ENCODE measurements at places on chromosomes 6 and 20.

DNA sequence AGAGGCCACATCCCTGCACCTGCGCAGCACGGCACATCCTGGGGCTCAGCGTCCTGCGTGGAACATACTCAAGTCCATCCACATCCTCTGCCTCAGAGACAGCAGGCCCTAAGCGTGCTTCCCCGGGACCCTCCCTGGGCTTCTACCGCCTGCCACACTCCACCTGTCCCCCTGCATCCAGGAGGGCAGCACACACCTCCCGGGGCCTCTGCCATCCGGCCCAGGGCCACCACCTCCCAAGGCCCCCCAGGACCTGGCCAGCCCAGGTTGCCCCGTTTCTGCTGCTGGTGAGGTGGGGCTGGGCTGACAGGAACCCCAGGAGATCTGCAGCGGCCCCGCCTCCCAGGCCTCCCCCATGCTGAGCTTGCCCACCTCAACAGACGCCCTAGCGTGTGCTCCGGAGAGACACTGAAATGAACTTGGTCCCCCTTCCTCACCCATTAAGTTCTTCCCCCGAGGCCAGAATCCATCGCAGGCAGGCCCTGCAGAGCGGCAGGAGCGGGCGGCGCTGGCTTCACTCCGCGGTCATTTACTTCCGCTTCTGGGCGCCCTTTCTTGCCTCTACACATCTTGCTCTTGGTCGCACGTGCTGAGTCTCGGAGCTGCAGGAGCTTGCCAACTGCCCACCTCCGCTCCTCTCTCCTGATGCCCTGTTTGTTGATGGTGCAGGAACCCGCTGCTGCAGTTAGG lies 235.3 kb downstream of the TAF4 start:
- no peak for DNase-seq

DNA sequence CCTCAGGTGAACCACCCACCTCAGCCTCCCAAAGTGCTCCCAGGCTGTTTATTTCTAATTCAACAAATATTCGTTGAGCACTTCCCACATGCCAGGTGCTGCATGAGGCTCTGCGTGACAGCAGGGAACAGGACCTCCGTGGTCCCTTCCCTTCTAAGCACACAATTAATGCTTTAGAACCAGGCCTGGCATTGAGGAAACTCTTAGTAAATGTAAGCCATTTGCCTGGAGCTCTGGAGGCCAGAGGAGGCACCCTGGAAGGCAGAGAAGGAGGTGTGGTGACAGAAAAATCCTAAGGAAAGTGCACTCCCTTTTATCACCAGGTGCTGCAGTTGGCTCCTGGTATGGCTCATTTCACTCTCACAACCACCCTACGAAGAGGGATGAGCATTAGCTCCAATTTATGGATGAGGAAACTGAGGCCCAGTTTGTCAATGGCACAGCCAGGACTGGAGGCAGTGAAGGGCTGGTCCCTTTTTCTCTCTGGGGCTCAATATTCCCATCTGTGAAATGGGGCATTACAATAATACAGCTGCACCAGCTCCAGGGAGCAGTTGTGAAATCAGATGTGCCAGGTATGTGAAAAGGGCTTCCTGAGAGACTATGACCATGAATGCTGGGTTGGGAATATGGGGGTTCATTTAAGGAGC lies 8.1 kb upstream of the ID1 start:
- no peak for DNase-seq

DNA sequence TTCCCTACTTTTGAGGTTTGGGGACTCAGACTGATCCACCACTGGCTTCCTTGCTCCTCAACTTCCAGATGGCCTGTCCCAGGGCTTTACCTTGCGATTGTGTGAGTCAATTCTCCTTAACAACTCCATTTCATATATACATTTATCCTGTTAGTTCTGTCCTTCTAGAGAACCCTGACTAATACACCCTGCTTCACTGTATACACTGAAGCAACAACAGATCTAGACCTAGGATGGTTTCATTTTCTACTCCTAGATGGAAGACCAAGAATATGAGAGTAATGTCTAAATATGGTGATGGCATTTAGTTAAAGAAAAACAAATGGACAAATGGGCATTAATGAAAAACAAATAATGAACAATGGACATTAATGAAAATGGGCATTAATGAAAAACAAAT lies 225.6 kb downstream of the LMBRD1 start:
- DNase-seq = no peak

DNA sequence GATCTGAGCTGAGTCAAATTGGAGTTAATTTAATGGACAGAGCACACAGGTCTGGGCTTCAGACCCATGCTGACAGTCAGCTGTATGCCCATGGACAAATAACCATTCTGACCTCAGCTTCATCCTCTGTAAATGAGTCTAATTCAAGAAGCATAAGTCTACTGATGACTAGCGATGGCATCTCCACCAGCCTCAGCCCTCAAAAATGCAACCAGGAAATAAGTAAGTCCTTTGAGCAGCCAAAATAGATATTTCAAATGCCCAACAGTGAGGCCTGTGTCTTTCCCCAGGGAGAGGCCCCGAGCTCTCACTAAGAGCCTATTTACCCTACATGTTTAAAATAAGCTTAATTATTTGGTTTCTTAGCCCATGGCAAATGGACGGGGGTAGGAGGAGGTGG lies 114.2 kb upstream of the MTHFD1L start:
- DNase-seq = no peak

DNA sequence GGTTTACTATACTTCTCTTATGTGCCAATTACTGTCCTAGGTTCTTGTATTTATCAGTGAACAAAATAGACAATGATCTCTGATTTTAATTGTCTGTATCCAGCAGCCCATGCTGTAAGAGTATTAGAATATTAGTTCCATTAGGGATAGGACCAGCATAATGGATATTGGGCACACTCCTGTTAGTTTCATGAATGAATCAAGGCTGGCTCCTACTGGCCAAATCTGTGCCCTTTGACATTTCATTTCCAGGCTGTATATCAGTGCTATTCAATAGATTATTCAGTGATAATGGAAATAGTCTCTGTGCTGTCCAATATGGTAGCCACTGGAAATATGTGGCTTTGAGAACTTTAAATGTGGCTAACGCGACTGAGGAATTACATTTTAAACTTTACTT lies 1007.9 kb upstream of the FLRT3 start:
- DNase-seq = no peak

- no peak for DNase-seq
These were observed 57.3 kb downstream of the EYA2 start for GRCh38 chr20:46951840-46952497.

- DNase-seq = no peak
These were observed 330.6 kb upstream of the IMPG1 start for GRCh38 chr6:76403064-76403463.

- no peak for DNase-seq
These were observed 316.9 kb upstream of the RNF24 start for GRCh38 chr20:4332121-4332860.

DNA sequence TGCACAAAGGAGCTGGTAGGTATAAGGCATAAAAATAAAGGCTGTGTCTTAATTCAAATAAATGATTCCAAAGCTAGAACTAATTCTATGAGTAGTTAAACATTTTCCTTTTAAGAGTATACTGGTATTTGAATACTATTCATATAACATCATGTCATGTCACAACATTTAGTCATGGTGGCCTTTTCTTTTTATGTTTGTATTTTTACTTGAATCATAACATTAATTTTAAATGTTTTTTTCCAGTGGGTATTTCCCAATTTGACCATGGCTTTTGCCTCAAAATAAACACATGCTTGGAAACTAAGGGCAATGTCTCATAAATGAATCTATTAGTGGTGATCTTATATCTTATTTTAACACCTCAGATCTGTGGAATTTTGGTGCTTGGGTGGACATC lies 177.1 kb downstream of the CD109 start:
- no peak for DNase-seq

GRCh38 chr20:60903325-60903971 lies 348.6 kb upstream of the CDH4 start:
- DNase-seq = no peak

All from endothelial cell (in vitro differentiated cells).